Activated gamma-delta T cell (primary cell): ENCODE measurements at places on chromosomes 1 and 21.

- no peak for DNase-seq
Measured at GRCh38 chr1:204725821-204726448, 40.4 kb upstream of the LRRN2 start.

- DNase-seq = no peak
Measured at GRCh38 chr1:191125950-191126349, 648.3 kb upstream of the BRINP3 start.

- DNase-seq = no peak
Measured at GRCh38 chr21:45213392-45213791, 74.3 kb downstream of the POFUT2 start.

DNA sequence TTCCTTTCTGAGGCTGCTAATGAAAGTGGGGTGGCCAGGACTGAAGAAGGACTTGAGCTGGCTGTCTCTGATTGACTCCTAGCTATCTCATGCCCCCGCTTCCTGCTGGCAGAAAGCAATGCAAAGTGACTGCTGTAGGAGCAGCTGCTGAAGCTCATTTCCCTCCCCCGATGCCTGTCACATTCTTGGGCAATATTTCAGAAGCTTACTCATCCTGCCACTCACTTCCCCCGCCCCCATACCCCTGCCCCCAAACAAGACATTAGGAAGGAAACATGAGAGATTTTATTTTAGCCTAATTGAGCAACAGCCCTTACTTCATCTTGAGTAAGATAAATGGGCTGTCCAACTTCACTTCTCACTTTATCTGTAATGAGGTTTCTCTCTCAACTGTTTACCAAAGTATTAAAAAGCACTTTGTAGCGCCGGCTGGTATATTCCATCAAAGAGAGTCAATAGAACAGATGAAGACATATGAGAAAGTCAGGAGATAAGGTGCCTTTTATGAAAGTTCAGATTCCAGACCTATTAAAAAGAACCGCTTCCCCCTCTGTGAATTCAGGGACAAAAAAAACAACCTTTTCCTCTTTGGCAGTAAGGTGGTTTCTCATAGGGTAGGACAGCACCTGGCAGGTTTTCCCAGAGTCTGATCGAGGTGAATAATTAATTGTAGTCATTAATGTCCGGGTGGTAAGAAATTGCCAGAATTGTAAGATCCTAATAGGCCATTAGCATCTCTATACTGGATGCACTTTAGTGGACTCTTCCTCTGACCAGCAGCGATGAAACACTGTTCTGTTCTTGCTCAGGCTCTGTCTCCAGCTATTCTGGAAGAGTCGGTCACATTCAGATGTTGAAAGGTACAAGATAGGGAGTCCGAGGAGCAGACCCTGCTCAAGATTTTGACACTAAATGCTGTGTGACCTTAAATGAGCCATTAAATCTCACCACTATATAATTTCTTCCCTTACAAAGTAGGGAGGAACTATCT, 70.2 kb downstream of the SH3GLB1 start:
- no peak for DNase-seq

- no peak for DNase-seq
Measured at GRCh38 chr1:202165267-202165941, 5.0 kb upstream of the PTPN7 start.

DNA sequence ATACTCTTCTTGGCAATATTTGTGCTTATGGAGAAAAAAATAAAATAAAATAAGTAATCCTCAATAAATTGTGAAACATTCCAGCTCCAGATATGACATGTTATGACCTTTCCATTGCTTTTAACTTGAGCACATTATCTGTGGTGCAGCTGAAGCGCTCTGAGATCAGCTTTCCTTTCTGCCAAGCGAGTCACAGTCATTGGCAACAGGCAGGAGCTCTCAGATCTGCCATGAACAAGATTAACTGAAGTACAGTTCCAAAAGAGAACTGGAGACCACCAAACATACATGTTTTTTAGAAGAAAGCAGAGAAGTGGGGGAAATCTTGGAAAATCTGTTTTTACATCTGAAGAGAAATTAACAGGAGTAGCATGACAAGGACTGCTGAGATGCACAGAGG, 89.2 kb upstream of the DSCAM start:
- no peak for DNase-seq

GRCh38 chr1:79845936-79846335, 839.4 kb upstream of the ADGRL4 start:
- DNase-seq = no peak

DNA sequence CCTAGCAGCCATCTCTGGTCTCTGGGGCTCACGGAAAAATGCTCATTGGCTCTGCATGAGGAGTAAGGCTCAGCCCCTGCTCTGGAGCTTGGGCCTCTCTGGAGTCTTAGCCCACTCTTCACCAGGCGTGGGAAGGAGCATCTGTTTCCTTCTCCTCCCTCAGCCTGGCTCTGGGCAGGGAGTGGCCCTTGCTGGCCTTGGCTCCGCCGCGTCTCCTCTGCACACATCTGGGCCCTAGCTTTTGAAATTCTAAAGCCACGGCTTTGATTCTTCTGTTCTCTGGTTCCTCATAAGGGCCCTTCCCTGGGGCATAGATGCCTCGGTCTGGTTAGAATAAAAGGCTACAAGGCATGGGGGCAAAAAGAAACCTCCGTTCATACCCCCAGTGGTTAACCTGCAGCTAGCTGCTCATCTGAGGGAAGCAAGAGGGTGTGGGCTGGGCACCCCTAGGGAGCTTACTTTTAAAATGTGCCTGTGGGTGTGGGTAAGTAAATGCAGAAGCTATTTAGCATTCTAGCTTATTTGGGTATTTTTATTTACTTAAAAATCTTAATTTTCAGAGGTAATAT, 145.6 kb downstream of the CAMTA1 start:
- no peak for DNase-seq

DNA sequence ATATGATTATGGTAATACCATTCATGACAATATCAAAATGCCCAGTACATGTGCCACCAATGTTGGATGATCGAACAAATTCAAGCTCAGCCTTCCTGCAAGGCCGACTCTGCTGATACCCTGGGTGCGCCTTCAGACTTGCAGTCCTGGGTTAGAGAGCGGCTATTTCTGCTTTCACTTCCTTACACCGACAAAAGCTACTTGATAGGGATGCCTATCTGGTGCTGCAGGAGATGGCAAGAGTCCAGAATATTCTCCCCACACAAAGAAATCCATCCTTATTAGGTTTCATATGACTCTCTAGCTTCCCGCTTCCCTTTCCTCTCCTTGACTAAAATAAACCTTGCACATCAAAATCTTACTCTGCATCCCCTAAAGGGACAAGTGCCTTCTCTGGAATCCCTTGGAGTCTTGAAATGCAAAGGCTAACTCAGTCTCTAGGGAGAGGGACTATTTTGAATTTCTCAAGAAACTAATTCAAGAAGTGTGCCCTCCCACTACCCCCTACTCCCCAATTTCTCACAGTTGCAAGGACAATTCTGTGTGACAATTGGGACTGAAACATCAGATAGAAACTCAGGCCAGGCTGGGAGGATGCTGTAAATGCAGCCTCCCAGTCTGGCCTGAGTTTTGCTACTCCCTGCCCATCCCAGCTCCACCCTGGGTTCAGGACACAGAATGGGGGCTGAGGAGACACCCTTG, 103.1 kb upstream of the USP24 start:
- DNase-seq = no peak

DNA sequence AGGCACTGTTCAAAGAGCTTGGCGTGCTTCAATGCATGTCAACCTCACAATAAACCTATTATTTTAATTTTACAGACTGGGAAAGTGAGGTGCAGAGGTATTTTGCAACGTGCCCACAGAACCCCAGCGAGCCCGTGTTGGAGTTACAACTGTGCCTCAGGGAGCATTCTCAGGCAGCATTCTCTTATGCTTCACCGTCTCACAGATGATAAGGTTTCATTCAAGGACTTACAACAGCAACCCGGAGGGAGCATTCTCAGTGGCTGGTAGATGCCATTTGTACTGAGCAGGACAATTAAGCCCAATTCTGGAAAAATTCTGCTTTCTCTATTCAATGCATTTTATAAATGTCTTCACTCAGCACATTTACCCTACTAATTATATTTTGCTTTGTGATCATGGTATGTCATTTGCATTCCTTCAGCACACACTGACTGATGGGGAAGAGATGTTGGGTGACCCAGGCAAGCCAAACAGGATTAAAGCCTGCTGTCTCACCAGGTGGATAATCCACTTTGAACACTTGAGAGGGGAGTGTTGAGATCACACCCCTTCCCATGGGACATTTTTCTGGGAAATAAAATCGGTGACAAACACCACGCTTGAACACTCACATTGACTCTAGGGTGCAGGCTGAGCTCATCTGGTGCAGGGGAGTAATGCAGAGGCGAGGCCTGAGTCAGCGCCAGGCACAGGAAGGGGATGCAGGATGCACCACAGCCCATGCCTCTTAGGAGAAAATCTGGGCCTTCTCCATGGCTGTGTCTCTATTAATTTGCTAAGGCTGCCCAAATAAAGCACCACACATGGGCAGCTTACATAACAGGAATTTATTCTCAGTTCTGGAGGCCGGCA, 113.9 kb downstream of the CLIC6 start:
- no peak for DNase-seq

GRCh38 chr1:56394298-56394697, 185.1 kb downstream of the PLPP3 start:
- no peak for DNase-seq

GRCh38 chr1:230149751-230150584, 82.9 kb downstream of the GALNT2 start:
- DNase-seq = no peak

DNA sequence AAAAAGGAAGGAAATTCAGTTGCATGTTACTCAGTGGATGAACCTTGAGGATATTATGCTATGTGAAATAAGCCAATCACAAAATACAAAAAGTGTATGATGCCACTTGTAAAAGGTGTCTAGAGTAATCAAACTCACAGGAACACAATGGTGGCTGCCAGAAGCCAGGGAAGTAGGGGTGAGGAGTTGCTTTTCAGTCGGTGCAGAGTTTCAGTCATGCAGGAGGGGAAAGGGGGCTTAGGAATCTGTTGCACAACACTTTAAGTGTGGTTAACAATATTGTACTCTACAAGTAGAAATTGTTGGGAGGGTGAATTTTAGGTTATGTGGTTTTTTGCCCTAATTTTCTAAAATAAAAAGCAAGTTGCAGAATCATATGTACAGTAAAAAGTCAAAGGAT, 184.2 kb upstream of the RAB4A start:
- DNase-seq = no peak

GRCh38 chr1:53567450-53567849, 108.3 kb downstream of the DMRTB1 start:
- no peak for DNase-seq

GRCh38 chr1:18556364-18556763, 74.3 kb upstream of the PAX7 start:
- DNase-seq = no peak

DNA sequence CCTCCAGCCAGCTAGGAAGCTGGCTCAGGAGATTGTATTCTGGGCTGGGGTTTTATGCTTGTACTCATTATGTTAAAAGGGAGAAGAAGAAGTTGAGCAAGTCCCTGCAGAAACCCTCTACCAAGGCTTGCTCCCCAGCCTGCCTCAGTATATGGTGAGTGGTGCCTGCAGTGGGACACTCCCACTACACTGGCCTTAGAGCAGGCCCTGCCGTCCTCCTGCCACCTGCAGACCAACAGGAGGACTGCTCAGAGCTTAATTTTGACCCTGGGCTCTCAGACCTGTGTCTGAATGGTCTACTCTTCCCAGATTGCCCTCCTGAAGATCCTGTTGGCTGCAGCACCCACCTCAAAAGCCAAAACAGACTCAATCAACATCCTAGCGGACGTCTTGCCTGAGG, 13.0 kb downstream of the STRIP1 start:
- no peak for DNase-seq
